ENCODE measurements at places on chromosomes 2 and 18.

DNA sequence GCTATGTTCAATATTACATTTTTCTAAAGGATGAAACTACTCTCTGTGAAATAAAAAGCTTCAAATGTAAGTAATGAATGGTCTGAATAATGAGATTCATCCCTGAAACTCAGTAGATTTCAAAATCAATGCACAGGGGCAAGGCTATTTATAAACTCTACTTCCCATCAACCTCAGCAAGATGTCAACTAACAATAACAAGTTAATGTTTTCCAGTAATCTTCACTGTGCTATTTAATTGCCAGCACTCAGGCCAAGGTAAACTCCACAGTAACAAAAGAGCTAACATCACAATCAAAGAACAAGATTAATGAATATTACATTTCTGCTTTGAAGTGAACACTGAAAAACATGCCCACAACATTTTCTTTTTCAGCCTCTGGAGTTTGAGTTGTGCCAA lies 144.3 kb upstream of the ZFP36L2 start:
- DNase-seq = no peak

DNA sequence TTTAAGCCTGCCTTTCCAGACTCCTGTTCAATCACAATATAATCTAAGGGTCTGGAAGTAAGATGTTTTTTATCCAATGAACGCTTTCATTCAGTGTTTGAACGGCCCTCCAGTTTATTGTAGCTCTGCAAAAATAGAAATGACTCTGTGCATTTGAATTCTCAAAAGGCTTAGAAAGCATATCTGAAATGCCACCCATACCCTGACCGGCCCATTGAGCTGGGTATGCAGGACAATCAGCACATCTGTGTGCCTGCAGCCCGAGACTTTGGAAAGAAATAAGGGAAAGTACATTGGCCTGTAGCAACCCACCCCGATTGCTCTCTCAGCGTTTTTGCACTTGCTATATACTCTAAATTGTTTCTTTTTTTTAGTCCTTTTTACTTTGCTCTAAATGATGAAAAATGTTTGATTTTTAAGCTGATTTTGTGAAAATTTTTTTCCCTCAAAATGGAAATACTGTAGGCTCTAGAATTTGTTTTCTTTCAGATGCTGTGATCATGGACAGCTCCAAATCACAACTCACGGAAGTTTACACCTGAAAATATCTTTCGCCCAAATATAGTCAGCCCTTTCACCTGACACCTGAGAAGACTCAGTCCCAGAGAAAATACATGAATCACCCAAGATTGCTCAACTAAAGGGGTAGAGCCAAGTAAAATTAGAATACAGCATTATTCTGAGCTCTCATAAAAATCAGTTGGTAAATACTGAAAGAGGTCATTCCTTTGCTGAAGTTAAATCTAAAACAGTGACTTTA lies 194.5 kb upstream of the SIX3 start:
- DNase-seq = no peak

DNA sequence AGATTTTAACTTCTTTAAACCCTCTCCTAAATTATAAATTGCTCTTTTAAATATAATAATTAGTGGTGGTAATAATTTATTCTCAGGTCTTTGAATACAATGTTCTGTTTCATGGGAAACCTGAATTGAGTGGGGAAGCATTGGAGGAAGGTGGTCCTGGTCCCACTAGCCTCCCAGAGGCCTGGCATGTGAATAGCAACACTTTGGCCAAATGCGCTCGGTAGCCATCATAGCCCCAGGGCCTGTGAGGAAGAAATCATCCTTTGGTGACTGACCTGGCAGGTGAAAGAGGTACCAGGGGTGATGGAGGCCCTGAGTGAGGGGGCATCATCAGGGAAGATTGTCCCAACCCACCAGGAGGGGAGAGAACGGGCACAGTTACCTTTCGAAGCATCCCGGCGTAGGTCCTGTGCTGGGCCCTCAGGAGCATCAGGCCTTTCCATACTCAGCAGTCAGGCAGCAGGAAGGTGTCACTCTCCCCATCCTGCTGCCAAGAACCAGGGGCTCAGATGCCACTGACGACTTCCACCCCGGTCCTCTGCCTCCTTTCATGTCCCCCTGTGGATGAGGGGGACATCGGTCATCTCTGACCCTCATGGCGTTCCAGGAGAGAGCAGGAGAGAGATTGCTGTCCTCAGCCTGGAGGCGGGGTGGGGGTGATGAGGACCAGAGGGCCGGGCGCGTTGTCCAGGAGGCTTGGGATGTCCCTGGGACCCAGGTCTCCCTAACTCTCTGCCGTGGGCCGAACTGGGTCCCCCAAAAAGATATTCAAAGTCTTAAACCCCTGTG lies 78.6 kb upstream of the HPCAL1 start:
- no peak for DNase-seq

DNA sequence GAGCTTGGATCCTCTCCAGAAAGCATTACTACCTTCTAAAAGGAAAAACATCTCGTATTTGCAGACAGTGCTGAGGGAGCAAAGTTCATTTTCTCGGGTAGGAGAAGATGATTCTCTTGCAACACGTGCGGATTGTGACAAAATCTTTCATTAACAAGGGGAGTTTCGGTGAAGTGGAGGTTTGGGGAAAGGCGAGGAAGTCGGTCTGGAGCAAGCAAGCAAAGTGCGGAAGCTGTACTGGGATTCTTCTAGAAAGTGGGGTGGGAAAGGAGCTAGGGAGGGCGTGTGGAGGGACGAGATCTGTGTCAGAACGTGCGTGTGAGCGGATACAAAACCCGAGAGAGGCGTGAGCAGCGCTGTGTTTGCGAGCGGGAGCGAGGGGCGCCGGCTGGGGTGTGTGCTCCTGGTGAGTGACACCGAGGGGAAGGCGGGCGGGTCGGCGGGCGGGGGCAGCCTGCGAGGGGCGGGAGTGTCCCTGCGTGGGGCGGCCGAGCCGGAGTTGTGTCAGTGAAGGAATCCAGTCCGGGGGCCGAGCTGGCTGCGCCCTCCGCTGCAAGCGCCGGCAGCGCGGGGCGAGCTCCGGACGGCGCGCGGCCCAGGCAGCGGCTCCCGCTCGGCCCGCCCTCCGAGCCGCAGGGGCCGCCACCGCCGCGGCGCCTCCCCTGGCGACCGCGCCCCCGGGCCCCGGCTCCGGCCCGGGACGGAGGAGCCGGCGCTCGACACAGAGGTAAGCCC lies at the start of gene SPATS2L:
TSS of gene SPATS2L (plus strand) at position 498 of the 735 bp plus-strand sequence. CDS start 82,552 bp downstream, outside the sequence.
- peak; percentile 41 for DNase-seq

GRCh38 chr2:219252900-219253752 lies at the start of gene TUBA4B:
TSS of gene TUBA4B (plus strand) at chr2:219253243. CDS start at chr2:219253408, 165 bp downstream.
- no peak for DNase-seq

GRCh38 chr18:13221869-13222855 lies 3.6 kb downstream of the LDLRAD4 start:
- DNase-seq = no peak

GRCh38 chr2:109032229-109032820 lies 43.3 kb upstream of the EDAR start:
- no peak for DNase-seq

GRCh38 chr2:15728245-15728938 lies 136.7 kb downstream of the DDX1 start:
- DNase-seq = no peak

DNA sequence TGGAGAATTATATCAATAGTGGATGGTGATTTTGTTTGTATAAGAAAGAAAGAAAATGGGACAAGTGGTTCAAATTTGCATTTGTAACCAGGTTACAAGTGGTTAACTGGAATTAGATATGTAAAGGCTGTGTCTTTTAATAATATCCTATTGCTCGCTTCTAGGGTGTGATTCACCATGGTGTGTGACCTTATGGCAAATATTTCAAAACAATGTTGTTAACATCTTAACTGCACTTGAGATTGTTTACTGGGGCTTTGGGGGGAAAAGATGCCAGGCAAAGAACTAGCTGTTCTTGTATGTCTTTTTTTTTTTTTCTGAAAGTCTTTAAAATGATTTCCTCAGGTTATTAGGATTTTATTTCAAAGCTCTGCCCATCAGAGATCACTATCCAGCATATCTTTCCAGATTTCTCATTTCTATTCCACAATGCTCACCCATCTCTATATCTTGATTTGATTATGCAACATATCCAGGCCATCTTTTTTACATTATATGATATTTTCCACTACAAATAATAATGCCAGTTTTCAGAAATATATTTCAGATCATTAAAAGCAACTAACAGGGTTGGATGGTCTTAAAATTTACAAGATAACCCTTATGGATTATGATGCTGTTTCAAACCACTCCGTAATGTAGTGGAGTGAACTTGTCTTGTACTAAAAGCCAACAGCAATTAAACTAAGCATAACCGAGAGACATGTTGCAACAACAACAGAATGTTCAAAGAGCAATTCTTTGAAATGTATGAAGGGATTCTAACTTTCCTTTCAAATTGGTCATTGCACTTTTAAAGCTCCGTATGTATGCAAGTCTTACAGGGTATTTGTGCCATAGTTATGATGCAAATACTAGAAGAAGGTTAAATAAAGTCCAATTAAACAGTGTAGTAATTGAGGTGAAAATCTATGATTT lies 341.5 kb upstream of the ETAA1 start:
- no peak for DNase-seq

DNA sequence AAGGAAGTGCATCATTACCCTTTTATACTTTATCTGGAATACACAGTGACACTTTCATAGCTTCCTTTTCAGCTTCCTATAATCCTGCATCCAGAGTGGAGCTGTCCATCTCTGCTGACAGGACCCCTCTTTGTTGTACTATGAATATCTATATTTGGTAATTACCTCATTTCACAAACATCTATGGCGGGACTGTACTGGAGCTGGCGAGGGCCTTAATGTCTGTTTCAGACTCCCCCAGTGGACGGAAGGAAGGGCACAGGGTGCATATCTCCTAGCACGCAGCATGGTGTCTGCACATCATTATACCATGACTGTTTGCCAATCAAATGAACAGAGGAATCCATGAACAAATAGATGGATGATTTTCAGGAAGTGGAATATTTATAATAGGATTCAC lies 142.3 kb downstream of the SOX11 start:
- no peak for DNase-seq

GRCh38 chr2:33949371-33949770 lies 350.3 kb upstream of the FAM98A start:
- no peak for DNase-seq

DNA sequence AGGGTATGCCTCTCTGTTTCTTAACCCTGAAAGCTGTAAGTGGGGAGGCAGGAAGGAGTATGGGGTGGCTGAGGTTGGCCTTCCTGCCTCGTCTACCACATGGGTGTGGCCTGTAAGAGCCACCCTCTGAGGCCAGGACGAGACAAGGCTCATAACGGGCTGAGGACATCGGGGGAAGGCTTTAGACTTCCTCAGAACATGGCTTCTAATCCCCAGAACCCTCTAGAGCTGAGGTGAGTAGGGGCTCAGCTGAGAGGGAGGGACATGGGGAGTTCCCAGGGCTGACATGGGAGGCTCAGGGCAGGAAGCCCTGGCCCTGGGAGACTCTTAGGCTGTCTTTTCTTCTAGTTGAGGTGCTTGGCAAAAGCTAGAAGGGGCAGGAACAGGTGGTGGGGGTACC lies 36.7 kb downstream of the EMX1 start:
- no peak for DNase-seq

DNA sequence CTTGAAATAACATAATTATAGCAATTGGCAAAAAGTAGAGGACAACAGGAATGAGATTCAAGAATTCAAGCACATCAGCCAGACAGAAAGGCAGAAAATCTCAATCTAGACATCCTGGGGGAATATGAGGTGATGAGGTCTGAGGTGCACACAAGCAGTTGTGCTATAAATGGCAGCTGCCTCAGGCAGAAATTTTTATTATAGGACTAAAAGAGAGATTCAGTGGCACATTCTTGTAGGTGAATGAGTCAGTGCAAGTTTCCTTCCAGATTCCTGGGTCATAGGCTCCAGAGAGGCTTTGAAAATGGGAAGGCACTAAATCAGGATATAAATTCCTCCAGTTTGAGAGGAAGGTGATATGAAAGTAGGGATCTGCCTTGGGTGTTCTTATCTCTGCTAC lies 127.2 kb upstream of the THSD7B start:
- DNase-seq = no peak

- no peak for DNase-seq
These were observed 72.2 kb downstream of the LNPK start for GRCh38 chr2:175929850-175930249.

DNA sequence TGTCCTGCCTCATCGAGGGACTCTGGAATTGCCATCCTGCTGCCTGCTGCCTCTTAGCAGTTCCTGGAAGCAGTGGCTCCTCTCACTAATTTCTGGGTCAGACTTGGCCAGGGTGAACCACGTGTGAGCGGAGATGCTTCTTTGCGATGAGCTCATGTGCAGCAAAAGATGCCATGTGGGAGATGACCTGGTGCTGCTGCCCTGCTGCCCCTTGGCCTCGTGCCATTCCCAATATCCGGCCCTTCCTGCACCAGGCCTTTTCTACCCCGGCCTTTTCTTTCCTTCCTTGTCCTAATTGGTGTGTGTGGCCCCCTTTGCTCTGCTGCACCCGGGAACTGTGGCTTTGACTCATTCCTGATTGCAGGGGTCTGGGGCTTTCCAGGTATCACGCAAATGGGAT lies 296.9 kb upstream of the HS6ST1 start:
- no peak for DNase-seq

DNA sequence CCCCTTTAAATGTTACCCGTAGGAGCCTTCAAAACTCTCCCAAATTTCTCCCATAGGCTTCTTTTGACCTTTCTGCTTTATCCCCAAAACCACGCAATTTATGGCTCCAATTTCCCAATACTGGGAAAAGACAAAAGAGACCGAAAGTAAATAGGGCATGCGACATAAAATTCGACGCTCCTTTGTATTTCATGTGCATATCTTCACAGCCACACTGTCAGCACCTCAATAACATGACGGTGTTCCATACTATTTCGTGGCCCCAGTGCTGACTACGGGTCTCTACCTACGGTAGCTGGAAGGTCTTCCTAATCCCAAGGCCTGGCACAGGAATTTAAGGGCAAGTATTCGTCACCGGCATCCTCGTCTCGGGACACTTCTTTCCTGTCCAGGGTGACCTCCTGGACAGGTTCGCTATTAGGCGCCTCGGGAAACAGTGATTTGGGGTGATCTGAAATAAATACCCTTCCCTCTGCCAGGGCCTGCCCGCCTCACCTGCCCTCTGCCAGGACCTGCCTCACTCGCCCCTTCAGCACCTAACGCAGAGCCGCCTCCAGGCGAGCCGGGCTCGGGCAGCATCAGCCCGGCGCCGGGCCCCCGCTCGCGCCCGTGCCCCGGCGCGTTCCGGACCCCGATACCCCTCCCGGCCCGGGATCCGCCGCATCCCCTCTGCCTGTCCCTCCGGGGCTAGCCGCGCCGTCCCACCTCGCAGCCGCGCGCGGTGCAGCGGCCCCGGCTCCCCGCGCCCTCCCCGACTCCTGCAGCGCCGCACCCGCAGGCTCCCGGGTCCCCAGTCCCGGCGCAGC lies 680 bp downstream of the DTNB start:
- DNase-seq = peak; percentile 61

- DNase-seq = no peak
These were observed 189.3 kb downstream of the ANAPC1 start for GRCh38 chr2:111694700-111695101.

Data from SW 1271 (cell line).